HCT116 (cell line): ENCODE measurements at places on chromosomes 12 and 14. TPM values are rescaled to one million over a fixed set of nuclear protein-coding genes. Genes with fewer than 3 reads are reported as not detected.
A peak's percentile ranks its signal among the peaks of the same experiment; 100 is the strongest.

Gene SLC6A15
- total RNA-seq: 0.07 TPM

Gene FOXN4
- 0.52 TPM for total RNA-seq

Gene CMA1
- total RNA-seq: not detected

Gene SLC25A21
- 3.5 TPM for total RNA-seq

Gene CABP1
- 0.84 TPM for total RNA-seq

- no peak overlapping the region for H3K27ac ChIP-seq
- DNase-seq: no peak
- no peak overlapping the region for H3K4me3 ChIP-seq
- no peaks in the 10 kb centered on the region for H3K4me1 ChIP-seq
- no peaks in the 10 kb centered on the region for H3K36me3 ChIP-seq
Measured at GRCh38 chr12:72676556-72676955, 404.4 kb downstream of the TRHDE start.

DNA sequence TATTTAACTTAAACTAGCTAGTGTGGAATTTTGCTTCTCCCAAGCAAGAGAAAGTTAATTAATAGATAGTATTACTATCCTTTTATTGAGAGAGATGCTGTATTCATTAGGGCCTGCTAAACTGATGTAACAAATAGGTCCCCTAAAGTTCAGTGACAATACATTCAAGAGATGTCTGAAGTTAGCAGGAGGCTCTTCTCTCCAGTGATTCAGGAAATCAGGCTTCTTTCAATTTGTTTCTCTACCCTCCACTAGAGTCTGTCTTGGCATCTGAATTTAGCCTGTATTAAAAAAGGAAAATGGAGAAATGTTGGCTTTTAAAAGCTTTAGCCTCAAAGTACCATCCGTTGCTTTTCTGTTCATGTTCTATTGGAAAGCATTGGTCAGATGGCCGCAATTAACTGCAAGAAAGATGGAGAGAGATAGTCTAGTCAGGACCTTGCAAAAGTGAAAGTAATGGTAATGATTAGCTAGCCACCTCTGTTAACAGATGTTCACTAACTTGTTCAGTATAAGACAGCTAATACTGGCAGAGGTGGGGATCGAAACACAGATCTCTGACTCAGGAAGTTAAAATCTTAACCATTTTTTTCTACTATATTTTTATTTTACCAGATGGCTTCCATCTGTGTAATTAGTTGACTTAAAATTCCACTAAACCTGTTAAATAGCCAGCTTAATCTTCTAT is 786.8 kb downstream of the TMTC2 start:
- no peak overlapping the region for H3K27ac ChIP-seq
- no peak for DNase-seq
- no peak overlapping the region for H3K4me3 ChIP-seq
- H3K4me1 ChIP-seq: no peaks in the 10 kb centered on the region
- H3K27me3 ChIP-seq: no peaks in the 10 kb centered on the region

GRCh38 chr12:111841236-111841749 is 735 bp upstream of the MAPKAPK5 start:
- no peaks in the 10 kb centered on the region for H3K27me3 ChIP-seq
- peak overlapping the region; percentile 79 for H3K4me3 ChIP-seq
- H3K4me1 ChIP-seq: 0 out of 2 replicates have a peak, but pooled peaks cover 3% of the 10 kb centered on the region
- H3K36me3 ChIP-seq: peaks cover 9% of the 10 kb centered on the region; the same call in 1 of the 2 replicates
- peak overlapping the region; percentile 95 for H3K27ac ChIP-seq
- DNase-seq: no peak

DNA sequence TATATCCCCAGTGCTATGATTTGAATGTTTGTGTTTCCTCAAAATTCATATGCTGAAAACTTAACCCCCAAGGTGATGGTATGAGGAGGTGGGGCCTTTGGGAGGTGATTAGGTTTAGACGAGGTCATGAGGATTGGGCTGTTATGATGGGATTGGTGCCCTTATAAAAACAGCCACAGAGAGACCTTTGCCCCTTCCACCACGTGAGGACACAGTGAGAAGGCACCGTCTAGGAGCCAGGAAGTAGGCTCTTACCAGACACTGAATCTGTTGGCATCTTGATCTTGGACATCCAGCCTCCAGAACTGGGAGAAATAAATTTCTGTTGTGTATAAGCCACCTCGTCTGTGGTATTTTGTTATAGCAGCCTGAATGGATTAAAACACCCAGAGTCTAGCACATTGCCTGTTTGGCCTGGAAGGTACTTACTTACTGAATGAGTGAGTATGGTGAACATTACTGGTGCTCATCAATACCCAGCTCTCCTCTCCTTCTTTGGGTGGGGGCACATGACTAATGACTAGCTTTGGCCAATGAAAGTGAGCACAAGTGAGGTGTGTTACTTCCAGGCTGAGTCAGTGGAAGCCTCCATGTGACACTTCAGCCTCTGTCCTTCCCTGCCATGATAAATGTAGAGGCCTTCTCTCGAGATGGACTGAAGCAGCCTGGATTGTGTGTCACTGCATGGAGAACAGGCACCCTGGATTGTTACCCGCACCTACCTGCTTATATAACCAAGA is 72.4 kb upstream of the CHST11 start:
- H3K4me3 ChIP-seq: no peak overlapping the region
- H3K27ac ChIP-seq: no peak overlapping the region

DNA sequence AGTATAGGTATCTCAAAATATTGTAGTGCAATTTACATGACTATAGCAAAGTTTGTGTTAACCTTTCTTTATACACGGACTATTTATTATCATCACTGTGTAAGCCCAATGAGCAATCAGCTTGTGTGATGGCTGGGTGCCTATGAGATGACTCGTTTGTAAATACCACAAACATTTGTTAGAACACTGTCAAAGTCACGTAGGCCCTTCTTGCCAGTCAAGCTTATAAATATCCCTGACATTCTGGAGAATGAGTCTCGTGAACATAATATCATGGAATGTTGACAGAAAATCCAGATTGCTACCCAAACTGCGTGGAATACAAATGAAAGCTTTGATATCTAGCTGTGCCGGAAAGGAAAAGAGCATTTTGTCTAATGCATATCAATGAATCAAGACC is 648.3 kb upstream of the MDGA2 start:
- H3K36me3 ChIP-seq: no peaks in the 10 kb centered on the region
- H3K27me3 ChIP-seq: no peaks in the 10 kb centered on the region
- H3K27ac ChIP-seq: no peak overlapping the region
- H3K4me3 ChIP-seq: no peak overlapping the region
- H3K4me1 ChIP-seq: no peaks in the 10 kb centered on the region
- DNase-seq: no peak

GRCh38 chr14:40697231-40697630 is 909.4 kb upstream of the LRFN5 start:
- no peaks in the 10 kb centered on the region for H3K36me3 ChIP-seq
- H3K27me3 ChIP-seq: no peaks in the 10 kb centered on the region
- no peak overlapping the region for H3K27ac ChIP-seq
- H3K4me3 ChIP-seq: no peak overlapping the region
- H3K4me1 ChIP-seq: no peaks in the 10 kb centered on the region

- H3K27ac ChIP-seq: no peak overlapping the region
- no peaks in the 10 kb centered on the region for H3K4me1 ChIP-seq
- DNase-seq: peak; percentile 10
- no peak overlapping the region for H3K4me3 ChIP-seq
Measured at GRCh38 chr14:24605435-24606190, 3.9 kb downstream of the GZMH start.

DNA sequence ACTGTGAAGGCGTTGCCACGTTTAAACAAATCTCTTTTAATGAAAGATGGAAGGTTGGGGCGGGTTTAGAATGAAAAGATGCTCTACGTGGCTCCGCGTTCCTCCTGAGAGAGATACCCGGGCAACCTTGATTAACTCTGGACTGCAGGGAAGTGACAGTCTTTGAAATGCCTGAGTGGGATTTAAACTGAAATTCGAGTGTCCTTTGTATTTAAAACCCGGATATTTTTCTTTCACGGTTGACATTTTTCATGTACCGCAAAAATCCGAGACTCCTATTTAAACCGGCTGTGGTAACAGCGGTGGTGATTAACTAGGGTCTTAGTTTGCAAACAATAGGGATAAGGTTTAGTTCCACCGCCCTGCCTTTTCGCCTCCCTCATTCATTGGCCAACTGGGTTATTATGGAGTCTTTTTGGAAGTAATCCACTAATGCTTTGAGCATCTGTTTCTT is 707 bp downstream of the G2E3 start:
- no peaks in the 10 kb centered on the region for H3K27me3 ChIP-seq
- peaks cover 8% of the 10 kb centered on the region for H3K4me1 ChIP-seq
- H3K4me3 ChIP-seq: peak overlapping the region; percentile 93
- no peak for DNase-seq
- peak overlapping the region; percentile 76 for H3K27ac ChIP-seq

DNA sequence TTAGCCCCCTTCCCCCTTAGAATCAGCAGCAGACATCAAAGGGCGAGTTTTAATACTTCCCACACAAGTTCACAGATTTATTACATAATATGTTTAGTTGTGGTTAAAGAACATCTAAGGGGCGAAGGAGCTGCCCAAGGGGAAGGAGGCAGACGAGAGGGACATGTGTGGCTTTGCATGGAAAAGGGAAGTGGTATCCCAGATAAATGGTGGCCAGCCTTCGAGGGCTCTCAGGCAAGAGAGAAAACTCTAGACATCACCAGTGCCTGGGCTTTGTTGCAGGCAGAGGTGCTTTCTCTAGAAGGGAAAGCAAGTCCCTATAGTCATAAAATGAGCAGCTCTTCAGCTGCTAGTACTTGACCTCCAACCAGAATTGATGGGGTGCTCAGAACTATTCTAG is 121.2 kb downstream of the CACNA1C start:
- peaks cover 8% of the 10 kb centered on the region; the same call in 1 of the 2 replicates for H3K27me3 ChIP-seq
- no peak overlapping the region for H3K27ac ChIP-seq
- peaks cover 13% of the 10 kb centered on the region for H3K4me1 ChIP-seq

DNA sequence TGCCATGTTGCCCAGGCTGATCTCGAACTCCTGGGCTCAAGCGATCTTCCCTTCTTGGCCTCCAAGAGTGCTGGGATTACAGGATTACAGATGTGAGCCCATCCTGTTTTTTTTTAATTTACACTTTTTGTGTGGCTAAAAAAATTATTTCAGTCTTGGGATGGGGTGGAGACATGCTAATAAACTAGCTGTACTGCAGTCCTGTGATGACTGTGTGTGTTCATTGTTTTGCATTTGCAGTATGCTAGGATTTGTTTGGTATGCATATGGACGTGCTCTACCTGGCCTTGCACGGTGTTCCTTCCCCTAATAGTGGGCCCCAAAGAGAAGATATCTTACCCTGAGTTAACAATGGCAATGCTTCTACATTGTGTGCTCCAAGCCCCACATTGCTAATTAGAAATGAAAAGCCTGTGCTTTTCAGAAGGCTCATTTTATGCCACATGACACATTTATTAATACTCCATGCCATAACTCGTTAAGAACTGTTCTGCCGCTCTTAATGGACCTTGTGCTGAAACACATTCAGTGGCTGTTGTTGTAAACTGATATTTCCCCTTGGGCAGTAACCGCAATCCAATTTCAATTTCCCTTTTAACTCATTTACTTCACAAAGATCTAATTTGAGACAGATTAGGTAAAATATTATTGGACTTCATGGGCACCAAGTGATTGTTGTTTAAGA is 86.4 kb downstream of the SCN8A start:
- H3K4me1 ChIP-seq: no peaks in the 10 kb centered on the region
- DNase-seq: no peak
- no peak overlapping the region for H3K4me3 ChIP-seq
- no peak overlapping the region for H3K27ac ChIP-seq
- no peaks in the 10 kb centered on the region for H3K36me3 ChIP-seq

DNA sequence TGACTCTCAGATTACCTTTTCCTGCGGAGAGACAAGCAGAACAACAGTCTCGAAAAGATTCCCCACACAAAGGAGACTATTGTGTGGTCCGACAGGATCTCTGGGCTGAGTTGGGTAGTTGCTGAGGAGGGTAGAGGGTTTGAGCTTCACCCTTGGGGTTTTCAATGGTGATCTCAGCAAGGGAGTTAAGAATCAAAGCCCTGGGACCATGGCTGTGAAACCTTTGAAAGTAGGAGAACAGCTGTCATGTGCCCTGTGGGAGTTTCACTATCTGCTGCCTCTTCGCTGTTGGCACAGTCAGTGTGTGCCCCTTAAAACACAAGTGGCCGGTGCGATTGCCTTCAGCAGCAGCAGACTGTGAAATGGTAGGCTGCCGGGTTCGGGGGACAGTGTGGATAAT is 14.2 kb upstream of the PLEK2 start:
- H3K4me1 ChIP-seq: peaks cover 5% of the 10 kb centered on the region; the same call in 1 of the 2 replicates
- DNase-seq: no peak
- no peaks in the 10 kb centered on the region for H3K27me3 ChIP-seq
- H3K27ac ChIP-seq: no peak overlapping the region

DNA sequence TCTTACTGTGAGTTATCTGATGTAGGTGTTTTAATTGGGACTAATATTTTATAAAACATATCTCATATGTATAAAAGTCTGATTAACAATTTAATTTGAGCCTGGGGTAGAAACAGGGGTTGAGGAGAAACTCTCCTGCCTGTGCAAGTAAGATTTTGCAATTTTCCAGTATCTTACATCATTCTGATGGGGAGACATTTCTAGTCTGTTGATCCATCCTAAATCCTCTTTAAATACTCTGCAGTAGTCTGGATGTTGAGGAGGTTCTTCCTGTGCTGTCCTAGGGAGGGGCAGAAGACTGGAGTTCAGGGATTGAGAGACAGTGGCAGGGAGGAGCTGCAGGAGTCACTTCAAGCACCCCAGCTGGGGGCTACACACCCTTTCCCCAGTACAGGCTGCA is 287.8 kb downstream of the ADGRD1 start:
- no peak overlapping the region for H3K4me3 ChIP-seq
- no peak for DNase-seq
- peaks cover 5% of the 10 kb centered on the region; the same call in 1 of the 2 replicates for H3K4me1 ChIP-seq
- H3K27ac ChIP-seq: no peak overlapping the region
- H3K27me3 ChIP-seq: no peaks in the 10 kb centered on the region

- peaks cover 43% of the 10 kb centered on the region for H3K4me1 ChIP-seq
- no peaks in the 10 kb centered on the region for H3K36me3 ChIP-seq
Measured at GRCh38 chr12:3303410-3304136, 187.4 kb upstream of the PRMT8 start.

- no peaks in the 10 kb centered on the region for H3K36me3 ChIP-seq
- no peaks in the 10 kb centered on the region for H3K27me3 ChIP-seq
- no peak overlapping the region for H3K4me3 ChIP-seq
- DNase-seq: no peak
- H3K4me1 ChIP-seq: no peaks in the 10 kb centered on the region
Measured at GRCh38 chr14:34187519-34188044, 236.7 kb upstream of the EGLN3 start.

DNA sequence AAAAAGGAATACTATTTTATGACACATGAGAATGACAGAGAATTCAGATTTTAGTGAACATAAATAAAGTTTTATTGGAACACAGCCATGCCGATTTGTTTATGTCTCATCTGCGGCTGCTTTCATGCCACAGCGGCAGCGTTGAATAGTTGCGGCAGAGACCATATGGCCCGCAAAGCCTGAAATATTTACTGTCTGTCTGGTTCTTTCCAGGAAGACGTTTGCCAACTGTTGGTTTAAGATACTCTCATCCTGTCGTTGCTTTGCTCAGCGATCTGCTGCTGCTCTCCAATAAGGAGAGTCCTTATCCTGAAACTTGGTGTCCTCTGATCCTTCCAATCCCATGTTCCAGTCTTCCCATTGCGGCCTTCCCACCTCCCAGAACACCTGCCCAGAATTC is 89.9 kb downstream of the SLC24A4 start:
- peaks cover 8% of the 10 kb centered on the region for H3K4me1 ChIP-seq
- no peaks in the 10 kb centered on the region for H3K36me3 ChIP-seq
- DNase-seq: no peak
- no peak overlapping the region for H3K27ac ChIP-seq
- H3K4me3 ChIP-seq: no peak overlapping the region

GRCh38 chr12:20154052-20154451 is 214.3 kb upstream of the PDE3A start:
- H3K27me3 ChIP-seq: no peaks in the 10 kb centered on the region
- H3K4me1 ChIP-seq: no peaks in the 10 kb centered on the region
- no peak for DNase-seq
- H3K27ac ChIP-seq: no peak overlapping the region
